ENCODE measurements at places on chromosomes 7 and 10.

DNA sequence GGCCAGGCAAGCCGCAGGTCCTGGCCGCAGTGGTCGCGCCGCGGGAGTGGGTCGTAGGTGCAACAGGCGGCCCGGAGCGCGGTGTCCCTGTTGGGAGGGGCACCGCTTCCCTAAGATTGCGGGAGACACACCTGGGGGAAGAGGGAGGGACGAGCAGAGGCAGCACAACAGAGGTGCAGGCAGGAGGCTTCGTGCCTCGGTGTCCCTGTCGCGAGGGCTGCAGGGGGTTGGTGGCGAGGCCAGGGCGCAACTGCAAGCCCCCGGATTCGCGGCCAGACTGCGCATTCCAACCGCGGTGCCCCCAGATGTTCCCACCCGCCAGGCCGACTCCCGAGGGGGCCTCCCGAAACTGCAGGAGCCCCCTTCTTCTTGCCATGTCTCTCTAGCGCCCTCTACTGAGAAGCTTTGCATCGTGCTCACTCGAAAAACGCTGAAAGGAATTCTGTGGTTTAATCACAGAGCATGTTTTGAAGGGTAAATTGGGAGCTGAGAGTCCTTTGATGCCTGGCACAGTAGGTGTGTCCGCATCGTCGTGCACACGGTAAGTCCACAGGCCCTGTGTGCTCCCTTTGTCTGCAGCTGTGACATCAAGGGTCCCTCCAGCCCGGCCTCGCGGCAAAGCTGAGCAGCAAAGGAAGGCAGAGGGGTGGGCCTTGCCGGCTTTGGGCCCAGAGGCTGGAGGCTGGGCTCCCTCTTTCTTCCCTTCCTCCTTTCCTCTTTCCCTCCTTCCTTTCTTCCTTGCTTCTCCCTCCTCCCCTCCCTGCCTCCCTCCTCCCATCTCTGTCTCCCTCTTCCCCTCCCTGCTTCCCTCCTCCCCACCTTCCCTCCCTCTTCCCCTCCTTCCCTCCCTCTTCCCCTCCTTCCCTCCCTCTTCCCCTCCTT is 6.2 kb upstream of the MBL2 start:
- no peak overlapping the region for H3K27ac ChIP-seq
- no peaks in the 10 kb centered on the region for H3K36me3 ChIP-seq
- no peaks in the 10 kb centered on the region for H3K27me3 ChIP-seq
- no peak for DNase-seq
- H3K4me3 ChIP-seq = no peak overlapping the region

DNA sequence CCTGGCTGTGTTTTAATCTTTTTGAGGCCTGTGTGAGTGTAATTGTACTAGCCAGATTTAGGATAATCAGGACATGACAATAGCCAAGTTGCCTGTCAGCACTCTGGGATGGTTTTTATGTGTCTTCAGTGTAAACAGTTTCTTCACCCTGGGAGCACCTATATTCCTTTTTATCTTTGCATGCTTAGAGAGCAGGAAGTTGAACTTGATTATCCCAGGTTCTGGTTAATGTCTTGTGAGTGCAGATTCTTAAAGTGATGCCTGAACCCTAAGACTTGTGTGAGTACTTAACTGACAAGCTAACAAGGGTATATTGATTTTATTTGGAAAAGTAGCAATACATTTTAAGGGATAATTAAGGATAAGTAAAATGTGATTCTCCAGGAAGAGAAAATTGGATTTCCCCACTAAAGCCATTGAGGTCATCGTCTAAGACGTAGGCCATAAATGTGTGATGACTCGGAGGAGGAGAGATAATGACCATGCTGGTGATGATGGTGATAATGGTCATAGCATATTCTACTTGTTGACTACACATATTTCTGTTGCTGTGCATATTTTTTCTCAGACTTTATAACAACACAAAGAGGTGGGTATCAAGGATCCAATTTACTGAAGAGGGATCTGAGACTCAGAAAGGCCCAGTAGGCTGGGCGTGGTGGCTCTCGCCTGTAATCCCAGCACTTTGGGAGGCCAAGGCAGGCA is 234.7 kb downstream of the CAMK1D start:
- peaks cover 11% of the 10 kb centered on the region for H3K4me1 ChIP-seq
- DNase-seq = no peak
- H3K27ac ChIP-seq = no peak overlapping the region
- no peaks in the 10 kb centered on the region for H3K27me3 ChIP-seq
- H3K36me3 ChIP-seq = no peaks in the 10 kb centered on the region
- no peak overlapping the region for H3K4me3 ChIP-seq

- DNase-seq = no peak
- peaks cover 77% of the 10 kb centered on the region for H3K4me1 ChIP-seq
- no peak overlapping the region for H3K4me3 ChIP-seq
- no peaks in the 10 kb centered on the region for H3K27me3 ChIP-seq
- no peak overlapping the region for H3K27ac ChIP-seq
These were observed 38.8 kb downstream of the FAM53B start for GRCh38 chr10:124705381-124705740.

DNA sequence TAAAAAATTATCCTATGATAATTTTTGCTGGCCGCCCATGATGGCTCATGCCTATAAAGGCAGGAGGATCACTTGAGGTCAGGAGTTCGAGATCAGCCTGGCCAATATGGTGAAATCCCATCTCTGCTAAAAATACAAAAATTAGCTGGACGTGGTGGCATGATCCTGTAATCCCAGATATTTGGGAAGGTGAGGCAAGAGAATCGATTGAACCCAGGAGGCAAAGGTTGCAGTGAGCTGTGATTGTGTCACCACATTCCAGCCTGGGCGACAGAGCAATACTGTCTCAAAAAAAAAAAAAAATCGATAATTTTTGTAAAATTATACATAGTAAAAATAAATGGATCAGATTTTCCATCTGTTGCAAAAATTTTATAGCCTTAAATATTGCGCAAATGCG is 31.7 kb upstream of the CDK14 start:
- no peaks in the 10 kb centered on the region for H3K36me3 ChIP-seq
- no peak for DNase-seq
- H3K27me3 ChIP-seq = no peaks in the 10 kb centered on the region
- H3K4me1 ChIP-seq = no peaks in the 10 kb centered on the region

DNA sequence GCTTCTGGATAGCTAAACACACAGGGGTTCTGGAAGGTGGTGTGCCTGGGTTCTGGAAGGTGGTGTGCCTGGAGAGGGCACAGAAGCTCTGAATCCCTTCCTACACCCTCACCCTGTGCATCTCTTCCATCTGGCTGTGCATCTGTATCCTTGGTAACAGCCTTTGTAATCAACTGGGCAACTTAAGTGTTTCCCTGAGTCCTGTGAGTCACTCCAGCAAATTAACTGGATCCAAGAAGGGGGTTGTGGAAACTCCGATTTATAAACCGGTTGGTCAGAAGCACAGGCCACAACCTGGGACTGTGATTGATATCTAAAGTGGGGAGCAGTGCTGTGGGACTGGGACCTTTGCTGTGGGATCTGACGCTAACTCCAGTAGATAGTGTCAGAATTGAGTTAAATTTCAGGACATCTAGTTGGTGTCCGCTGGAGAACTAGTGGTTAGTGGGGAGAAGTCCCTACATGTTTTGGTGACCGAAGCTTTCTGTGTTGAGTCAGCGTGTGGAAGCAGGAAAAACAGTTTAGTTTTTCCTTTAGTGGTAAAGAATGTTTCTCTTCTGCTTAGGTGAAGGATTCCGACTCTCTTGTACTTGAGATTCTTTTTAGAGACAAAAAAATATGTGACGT is 228.1 kb downstream of the BMPER start:
- no peaks in the 10 kb centered on the region for H3K4me1 ChIP-seq
- DNase-seq = no peak
- no peaks in the 10 kb centered on the region for H3K36me3 ChIP-seq
- no peaks in the 10 kb centered on the region for H3K27me3 ChIP-seq

- peak; percentile 33 for DNase-seq
- H3K4me3 ChIP-seq = peak overlapping the region; percentile 48
- H3K27ac ChIP-seq = peak overlapping the region; percentile 90
- H3K27me3 ChIP-seq = no peaks in the 10 kb centered on the region
- peaks cover 27% of the 10 kb centered on the region for H3K36me3 ChIP-seq
- peaks cover 44% of the 10 kb centered on the region for H3K4me1 ChIP-seq
These were observed 105.5 kb downstream of the MYOF start for GRCh38 chr10:93376372-93377293.

DNA sequence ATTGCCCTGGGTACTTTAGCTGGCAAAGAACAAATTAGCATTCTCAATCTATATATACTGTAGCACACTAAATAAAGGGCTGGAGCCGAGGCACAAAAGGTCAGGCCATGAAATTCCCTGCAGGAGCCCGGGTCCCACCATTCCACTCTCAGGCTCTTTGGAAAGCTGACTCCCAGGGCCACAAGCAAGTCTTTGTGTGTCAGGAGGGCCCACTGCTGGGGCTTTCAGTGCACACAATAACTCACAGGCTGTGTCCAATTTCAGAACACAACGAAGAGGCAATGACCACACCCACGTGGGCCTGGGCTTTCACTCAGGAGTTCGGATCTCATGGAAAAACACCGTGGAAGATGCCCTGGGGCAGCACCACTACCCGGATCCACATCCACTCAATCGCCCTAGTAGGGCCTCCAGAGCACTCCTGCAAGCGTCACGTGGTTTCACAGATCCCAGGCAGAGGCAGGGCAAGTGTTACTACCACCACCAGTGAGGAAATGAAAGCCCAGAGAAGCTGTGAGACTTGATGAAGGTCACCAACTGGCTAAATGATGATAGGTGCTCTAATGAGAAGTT is 60.3 kb downstream of the COBL start:
- H3K4me3 ChIP-seq = no peak overlapping the region
- no peak overlapping the region for H3K27ac ChIP-seq
- no peak for DNase-seq

GRCh38 chr7:129146237-129146979 is 1.9 kb downstream of the TSPAN33 start:
- H3K36me3 ChIP-seq = no peaks in the 10 kb centered on the region
- H3K4me1 ChIP-seq = peaks cover 11% of the 10 kb centered on the region
- DNase-seq = no peak
- H3K27me3 ChIP-seq = peaks cover 6% of the 10 kb centered on the region
- no peak overlapping the region for H3K27ac ChIP-seq

DNA sequence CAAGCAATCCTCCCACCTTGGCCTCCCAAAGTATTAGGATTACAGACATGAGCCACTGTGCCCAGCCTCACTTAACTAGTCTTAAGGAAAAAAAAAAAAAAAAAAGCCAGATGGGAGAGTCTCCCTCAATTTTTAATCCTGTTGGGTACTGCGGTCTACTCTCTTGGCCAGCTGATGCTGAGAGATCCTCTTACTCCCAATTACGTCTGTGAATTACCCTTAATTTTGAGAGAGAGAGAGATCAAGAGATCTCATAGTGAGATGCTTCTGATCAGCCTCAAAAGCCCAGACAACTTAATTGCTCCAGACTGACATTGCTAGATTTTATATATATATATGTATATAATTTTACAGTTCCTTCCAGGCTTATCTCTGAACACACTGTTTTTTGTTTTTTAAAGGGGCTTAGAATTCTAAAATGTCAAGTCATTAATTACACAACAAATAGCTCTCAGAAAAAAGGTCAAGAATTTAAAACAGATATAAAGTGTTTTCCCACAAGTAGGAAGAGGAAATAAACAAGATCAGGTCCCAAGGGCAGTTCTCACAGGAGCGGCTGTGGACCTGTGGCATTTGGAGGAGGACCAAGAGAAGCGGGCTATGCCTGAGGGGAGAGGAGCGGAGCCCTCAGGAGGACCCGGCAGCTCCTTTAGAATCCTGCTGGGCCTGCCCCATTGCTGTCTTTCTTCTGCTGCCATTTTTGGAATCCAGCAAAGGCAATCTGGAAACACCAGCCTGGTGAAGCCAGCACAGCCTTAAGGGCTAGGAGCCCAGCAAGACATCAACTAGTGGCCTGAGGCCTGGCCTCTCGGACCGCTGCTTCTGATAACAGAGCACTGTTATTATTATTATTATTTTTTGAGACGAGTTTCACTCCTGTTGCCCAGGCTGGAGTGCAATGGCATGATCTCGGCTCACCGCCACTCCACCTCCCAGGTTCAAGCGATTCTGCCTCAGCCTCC is 30.1 kb downstream of the DENND2A start:
- H3K27me3 ChIP-seq = no peaks in the 10 kb centered on the region
- no peak overlapping the region for H3K4me3 ChIP-seq
- DNase-seq = no peak
- no peaks in the 10 kb centered on the region for H3K36me3 ChIP-seq
- H3K4me1 ChIP-seq = no peaks in the 10 kb centered on the region

GRCh38 chr7:3987426-3987927 is 686.4 kb downstream of the SDK1 start:
- peaks cover 11% of the 10 kb centered on the region for H3K36me3 ChIP-seq
- no peaks in the 10 kb centered on the region for H3K4me1 ChIP-seq
- DNase-seq = no peak
- no peak overlapping the region for H3K4me3 ChIP-seq
- H3K27ac ChIP-seq = no peak overlapping the region

DNA sequence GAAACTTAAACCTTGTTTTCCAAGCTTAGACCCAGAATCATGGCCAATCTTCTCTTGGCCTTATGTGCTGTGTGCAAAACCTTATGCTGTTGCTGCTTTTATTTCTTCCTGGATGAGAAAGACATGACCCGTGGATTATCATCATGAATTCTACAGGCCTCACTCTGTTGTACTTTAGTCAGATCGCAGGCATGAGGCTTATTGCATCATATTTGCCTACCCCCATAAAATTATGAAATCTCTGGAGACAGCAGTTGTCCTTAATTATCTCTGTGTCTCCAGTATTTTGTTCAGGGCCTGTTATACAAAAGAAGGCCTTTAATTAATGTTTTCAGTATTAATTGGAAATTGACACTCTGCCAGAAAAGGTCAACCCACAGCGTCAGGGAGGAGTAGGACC is 71.6 kb downstream of the PLCE1 start:
- no peak overlapping the region for H3K27ac ChIP-seq
- H3K36me3 ChIP-seq = no peaks in the 10 kb centered on the region
- no peak for DNase-seq
- no peaks in the 10 kb centered on the region for H3K27me3 ChIP-seq
- no peak overlapping the region for H3K4me3 ChIP-seq
- no peaks in the 10 kb centered on the region for H3K4me1 ChIP-seq

- no peak for DNase-seq
- no peak overlapping the region for H3K4me3 ChIP-seq
- H3K36me3 ChIP-seq = no peaks in the 10 kb centered on the region
- H3K27ac ChIP-seq = no peak overlapping the region
- no peaks in the 10 kb centered on the region for H3K27me3 ChIP-seq
These were observed 290.5 kb downstream of the SORCS1 start for GRCh38 chr10:106873770-106874603.

Measured in thoracic aorta (tissue), 2 donors.